ENCODE measurements at places on chromosomes 2 and 18. TPM values are rescaled to one million over a fixed set of nuclear protein-coding genes. Genes with fewer than 3 reads are reported as not detected.

Gene UCN
- total RNA-seq, result 2.2 TPM

Gene SERPINB12
- not detected for total RNA-seq

Gene ILKAP
- total RNA-seq, result 44.2 TPM

Gene POTEC
- total RNA-seq, result not detected

Gene MC4R
- not detected for total RNA-seq

Gene IL36A
- not detected for total RNA-seq

Gene ZNF532
- 29.1 TPM for total RNA-seq

Gene ATP6V1C2
- total RNA-seq, result 0.26 TPM

Gene ALLC
- not detected for total RNA-seq

Gene CFLAR
- 80.2 TPM for total RNA-seq

All from A549 treated with DMSO at 1 μM for 4 hours (cell line).